ENCODE measurements at places on chromosomes 2 and 18. TPM values are rescaled to one million over a fixed set of nuclear protein-coding genes. Genes with fewer than 3 reads are reported as not detected.

DNA sequence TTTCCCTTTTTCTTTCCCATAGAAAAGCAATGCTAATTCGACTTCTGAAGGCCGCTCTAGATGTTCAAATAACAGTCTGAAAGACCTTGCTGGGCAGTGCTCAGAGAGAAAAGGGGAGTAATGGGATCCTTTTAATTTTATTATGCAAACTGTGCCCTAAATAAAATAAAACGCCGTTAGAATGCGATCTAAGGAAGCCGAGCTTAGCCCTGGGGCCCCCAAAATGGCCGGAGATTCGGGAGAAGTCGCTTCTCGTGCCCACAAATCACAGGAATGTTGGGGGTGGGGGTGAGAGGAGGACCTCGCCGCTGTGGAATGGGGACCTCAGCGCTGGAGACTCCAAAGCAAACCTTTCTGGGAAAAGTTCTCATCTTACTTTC is 8.4 kb upstream of the POU3F3 start:
- no peak for ATAC-seq

GRCh38 chr2:118372886-118373830 is 284.9 kb downstream of the INSIG2 start:
- no peak for ATAC-seq

GRCh38 chr18:12442946-12443345 is 35.2 kb downstream of the PRELID3A start:
- no peak for ATAC-seq

- no peak for ATAC-seq
These were observed 204.2 kb downstream of the MBD2 start for GRCh38 chr18:54020156-54020745.

- no peak for ATAC-seq
These were observed 97.1 kb downstream of the USP40 start for GRCh38 chr2:233469261-233470010.

GRCh38 chr2:207784898-207785297 is 15.2 kb upstream of the FZD5 start:
- ATAC-seq = no peak

DNA sequence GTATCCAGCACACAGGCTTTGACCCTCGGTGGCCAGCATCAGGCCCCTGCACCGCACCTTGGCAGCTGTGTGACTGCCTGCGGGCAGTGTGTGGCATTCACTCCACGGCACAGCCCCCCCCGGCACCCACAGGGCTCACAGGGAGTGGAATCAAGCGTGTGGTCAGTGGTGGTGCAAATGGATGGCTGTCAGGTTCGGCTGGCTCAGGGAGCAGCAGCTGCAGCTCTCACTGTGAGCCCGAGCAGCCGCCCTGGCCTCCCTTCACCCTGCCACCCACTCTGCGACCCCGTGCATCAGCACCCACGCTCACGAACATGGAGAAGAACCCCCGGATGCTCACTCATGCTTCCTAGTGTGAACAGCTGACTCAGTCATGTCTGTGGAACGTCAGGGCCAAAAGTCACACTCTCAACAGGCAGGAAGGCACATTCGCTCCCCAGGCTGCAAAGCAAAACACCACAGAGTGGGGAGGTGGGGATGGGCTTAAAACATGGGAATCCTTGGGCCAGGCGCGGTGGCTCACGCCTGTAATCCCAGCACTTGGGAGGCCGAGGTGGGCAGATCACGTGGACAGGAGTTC is 41.5 kb upstream of the GPC1 start:
- no peak for ATAC-seq

DNA sequence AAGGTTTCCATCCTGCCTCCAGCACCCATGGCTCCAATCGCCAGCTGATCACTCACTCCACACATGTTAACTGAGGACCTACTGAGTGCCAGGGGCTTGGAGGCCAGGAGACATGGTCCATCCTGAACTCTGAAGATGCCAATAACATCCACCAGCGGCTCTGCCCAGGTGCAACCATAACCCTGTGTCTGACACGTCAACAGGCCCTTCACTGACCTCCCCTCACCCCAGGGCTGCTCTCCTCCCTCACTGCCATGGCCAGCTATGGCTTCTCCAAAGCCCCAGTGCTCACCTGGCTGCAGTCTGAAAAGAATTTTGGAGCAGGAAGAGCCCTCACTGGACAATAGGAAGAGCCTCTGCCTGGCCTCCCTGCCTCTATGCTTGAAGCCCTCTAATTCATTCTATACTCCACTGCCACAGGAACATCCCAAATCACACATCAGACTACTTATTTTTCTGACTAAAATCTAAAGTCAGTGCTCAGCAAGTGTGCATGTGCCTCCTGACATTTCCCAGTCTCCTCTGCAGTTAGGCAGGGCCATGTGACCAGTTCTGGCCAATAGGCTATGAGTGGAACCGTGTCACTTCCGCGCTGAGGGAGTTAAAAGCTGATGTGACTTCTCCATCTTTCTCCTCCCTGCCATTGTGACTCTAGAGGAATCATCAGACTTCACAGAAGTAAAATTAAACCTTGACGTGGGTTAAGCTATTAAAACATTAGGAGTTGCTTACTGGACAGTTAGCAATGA is 37.2 kb downstream of the ZBTB7C start:
- no peak for ATAC-seq

The ITGB6 gene
- not detected for total RNA-seq

DNA sequence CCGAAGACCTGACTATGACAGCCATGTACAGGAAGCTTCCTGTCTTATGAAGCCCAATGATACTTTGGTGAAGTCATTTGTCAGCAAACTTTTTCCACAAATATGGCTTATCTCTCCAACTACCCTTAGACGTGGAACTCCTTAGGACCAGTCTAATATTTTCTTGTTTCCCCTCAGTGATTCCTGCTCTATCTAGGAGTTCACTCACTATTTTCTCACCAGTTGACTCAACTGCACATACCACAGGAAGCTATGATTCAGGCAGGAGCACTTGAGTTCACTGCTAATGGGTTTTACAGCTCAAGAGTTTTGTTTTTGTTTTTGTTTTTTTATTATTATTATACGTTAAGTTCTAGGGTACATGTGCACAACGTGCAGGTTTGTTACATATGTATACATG is 109.3 kb downstream of the ANTXR1 start:
- peak; percentile 49 for ATAC-seq

The SYT4 gene
- not detected for total RNA-seq

DNA sequence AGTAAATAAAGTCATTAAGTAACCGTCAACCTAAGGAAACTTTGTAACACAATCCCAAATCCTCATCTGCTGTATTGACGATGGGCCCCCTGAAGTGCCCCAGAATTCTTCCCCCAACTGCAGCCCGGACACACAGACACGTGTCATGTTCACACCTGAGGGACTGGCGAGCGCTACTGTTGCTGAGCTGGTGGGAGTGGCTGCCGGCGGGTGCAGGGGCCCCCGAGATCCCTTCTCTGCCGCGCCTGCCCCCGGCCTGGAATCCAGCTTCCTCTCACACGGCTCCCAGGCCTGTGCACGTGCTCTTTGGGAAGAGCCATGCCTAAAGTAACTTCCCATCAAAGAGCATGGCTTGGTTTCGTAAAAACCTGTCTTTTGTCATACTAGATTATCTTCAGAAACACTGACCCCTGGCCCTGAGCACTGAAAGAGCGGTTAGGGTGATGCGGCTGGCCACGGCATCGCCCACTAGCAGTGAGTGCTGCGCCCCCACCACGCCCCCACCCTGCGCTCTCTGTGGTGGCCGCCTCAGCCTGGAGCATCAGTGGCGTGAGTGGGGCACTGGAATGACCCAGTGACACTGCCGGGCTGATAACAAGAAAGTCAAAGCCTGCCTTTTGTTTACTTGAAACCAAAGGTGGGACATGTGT is 56.0 kb downstream of the ADI1 start:
- no peak for ATAC-seq

GRCh38 chr2:64453770-64454385 is at the start of gene LGALSL:
LGALSL (plus strand) TSS chr2:64454162; CDS start chr2:64454546, 384 bp downstream.
- ATAC-seq = peak; percentile 68

The SPP2 gene
- total RNA-seq = not detected

The TMEM169 gene
- 1.4 TPM for total RNA-seq

The ARHGAP28 gene
- total RNA-seq = not detected

DNA sequence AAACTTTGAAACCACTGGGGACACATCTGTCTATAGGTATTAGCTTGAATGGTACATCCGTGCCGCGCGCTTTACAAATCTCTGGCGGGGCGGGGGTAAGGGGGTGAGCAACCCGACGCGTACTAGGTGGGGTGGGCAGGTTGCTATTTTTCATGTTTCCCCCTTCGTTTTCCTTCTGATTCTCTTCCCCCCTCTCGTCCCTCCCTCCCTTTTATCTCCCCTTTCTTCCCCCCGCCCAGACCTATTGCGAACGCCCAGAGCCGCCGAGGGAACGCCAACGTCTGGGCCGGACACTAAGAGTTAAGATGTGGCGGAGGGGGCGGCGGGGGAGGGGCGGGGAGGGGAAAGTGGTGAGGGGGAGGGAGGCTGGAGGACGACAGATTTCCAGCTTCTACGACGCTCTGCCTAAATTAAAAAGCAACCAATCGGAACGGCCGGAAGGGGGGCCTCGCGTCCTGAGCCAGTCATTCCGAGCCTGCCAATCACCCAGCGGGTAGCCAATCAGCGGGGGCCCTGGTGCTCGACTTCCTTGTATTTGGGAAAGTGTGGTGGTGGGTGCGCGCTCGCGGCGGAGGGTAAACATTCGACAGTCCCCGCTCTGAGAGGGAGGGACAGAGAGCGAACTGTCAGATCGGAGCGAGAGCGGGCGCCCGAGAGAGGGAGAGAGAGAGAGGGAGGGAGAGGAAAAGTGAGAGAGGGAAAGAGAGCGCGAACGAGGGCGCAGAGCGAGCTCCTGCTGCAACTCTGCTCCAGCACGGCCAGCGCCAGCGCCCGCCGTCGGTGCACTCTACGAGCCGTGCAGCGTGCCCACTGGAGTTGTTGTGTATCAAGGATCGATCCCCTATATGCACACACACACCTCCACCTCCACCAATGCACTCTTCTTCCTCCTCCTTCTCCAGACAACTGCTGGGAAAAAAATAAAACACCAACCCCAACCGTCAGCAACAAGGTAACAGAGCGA is at the start of gene POU3F3:
TSS of gene POU3F3 (plus strand) at position 582 of the 964 bp plus-strand sequence. CDS start 1,396 bp downstream, outside the sequence.
- no peak for ATAC-seq

DNA sequence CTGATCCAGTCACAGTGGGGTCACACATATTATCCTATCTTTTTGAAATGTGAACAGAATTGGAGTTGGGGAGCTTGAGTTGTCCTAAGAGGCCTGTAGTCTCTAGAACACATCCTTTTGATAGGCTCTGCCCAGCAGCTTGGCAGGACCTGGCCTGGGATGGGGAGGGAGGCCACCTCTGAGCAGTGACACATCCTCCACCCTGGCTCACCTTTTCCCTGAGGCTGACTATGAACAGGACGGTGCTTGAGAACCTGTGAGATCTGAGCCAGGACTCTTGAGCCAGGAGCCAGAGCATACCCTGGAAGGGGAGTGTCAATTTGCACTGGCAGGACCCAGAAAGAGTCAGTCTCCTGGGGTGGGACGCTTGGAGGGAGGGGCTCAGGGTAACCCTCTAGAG is 17.7 kb upstream of the ATP6V1B1 start:
- no peak for ATAC-seq

- no peak for ATAC-seq
These were observed 545.7 kb downstream of the ZEB2 start for GRCh38 chr2:143974262-143974661.

GRCh38 chr2:159046966-159047365 is 78.5 kb downstream of the TANC1 start:
- ATAC-seq = no peak

- peak; percentile 78 for ATAC-seq
These were observed 1224.8 kb upstream of the ZEB2 start for GRCh38 chr2:145744541-145745386.

GRCh38 chr2:141271346-141271745 is 859.5 kb downstream of the LRP1B start:
- no peak for ATAC-seq

The CROCC2 gene
- not detected for total RNA-seq

- ATAC-seq = no peak
These were observed 124.8 kb downstream of the NUP35 start for GRCh38 chr2:183248866-183249567.

The CCDC74A gene
- total RNA-seq = 2.7 TPM

DNA sequence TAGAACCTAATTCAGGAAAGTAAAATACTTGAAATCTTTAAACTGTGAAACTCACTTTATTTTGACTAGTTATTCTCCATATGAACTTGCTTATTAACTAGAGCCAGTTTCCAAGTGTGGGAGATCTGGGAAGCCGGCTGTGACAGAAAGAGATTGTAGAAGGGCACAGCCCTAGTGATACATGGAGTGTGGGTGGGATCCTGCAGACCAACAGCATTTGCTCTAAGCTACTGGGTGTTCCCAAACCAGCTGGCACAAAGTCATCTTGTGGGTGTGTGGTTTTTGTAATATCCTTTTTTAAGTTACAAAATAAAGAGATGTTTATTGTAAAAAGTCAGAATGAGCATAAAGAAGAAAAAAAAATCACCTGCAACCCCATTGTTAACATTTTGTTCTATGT is 3.4 kb downstream of the DUSP19 start:
- ATAC-seq = no peak

DNA sequence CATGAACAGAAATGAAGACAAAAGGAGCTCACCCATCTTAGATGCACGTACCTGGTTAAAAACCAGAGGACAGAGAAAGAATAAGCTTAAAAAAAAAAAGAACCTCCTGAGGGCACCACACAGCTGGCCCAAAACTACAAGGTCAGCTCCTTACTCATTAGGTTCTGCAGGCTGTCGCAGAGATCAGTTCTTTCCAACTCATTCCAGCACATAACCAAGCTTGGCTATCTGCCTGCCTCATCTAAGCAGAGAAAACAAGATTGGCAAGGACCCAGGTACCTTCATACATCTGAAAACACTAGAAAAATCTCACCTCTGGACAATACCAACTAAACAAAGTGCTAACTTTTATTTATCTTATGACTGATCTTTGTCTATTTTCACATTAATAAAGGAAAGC is 89.9 kb downstream of the NOL10 start:
- ATAC-seq = no peak

The TDRD15 gene
- 0.13 TPM for total RNA-seq

The KIAA2012 gene
- total RNA-seq = not detected

The DUSP19 gene
- 2.1 TPM for total RNA-seq

The NETO1 gene
- not detected for total RNA-seq

DNA sequence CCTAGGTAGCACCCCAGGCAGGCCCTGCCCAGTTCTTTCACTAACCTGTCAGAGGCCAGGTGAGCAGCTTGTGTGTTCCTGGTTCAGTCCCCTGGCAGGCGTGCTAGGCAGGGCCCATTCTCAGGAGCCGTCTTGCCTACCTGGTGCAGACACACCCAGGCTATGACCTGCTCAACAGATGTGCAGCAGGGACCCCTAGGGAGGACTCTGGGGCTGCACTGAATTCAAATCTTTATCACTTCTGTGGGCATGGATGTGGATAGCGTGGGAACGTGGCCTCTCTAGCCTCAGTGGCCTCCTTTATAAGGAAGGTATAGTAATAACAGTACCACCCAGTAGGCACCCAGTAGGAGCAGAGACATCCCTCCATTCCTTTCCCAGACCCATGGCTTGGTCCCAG is 48.4 kb downstream of the PLEKHB2 start:
- ATAC-seq = no peak

Measured in activated T-helper 17 cell treated with anti-CD3 and anti-CD28 coated beads, Interleukin-2, amount 50 U/mL, for 72 hours (primary cell).